ENCODE measurements at places on chromosomes 7 and 10.

GRCh38 chr10:66819691-66820090 lies 106.1 kb upstream of the LRRTM3 start:
- DNase-seq: no peak

- DNase-seq: no peak
These were observed 23.2 kb downstream of the ELMO1 start for GRCh38 chr7:37425498-37425897.

GRCh38 chr7:138632384-138632783 lies 68.8 kb downstream of the SVOPL start:
- DNase-seq: no peak

- no peak for DNase-seq
These were observed 54.9 kb upstream of the ELN start for GRCh38 chr7:73973091-73973490.

DNA sequence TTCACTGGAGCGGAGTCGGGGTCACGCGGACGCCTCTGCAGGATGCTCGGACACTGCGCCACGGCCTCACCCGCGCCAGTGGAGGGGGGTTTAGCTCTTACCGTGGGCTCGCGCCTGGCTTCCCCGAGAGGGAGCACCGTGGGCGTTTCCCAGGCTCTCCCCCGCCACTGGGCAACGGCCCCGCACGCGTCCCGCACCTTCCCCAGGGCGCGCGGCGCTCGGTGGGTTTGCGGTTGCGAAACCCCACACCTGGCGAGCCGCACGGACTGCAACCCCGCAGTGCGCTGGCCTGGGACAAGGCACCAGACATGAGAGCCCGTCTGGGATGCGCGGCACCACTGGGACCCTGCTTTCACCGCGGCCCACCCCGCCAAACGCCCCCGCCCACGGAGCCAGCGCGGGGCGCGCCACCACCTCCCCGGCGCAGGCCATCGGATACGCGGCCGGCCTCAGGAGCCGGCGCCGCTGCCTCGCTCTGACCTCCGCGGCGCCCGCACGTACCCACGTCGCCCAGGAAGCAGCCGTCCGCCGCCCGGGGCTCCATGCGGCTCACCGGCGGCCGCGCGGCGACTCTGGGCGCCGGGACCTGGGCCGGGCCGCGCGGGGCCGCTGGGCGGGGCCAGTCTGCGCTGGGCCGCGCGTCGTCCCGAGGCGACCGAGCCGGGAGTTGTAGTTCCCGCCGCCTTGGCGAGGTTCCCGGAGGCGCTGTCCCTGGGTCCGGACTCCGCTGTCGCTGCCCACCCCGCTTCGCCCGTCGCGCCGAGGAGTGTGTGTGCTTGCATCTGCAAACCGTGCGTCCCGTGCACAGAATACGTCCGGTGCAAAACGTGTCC lies at the start of gene ASB13:
Gene ASB13 (minus strand): TSS at position 588 of the 833 bp plus-strand sequence. CDS start 44 bp downstream, at position 544.
- no peak for DNase-seq

DNA sequence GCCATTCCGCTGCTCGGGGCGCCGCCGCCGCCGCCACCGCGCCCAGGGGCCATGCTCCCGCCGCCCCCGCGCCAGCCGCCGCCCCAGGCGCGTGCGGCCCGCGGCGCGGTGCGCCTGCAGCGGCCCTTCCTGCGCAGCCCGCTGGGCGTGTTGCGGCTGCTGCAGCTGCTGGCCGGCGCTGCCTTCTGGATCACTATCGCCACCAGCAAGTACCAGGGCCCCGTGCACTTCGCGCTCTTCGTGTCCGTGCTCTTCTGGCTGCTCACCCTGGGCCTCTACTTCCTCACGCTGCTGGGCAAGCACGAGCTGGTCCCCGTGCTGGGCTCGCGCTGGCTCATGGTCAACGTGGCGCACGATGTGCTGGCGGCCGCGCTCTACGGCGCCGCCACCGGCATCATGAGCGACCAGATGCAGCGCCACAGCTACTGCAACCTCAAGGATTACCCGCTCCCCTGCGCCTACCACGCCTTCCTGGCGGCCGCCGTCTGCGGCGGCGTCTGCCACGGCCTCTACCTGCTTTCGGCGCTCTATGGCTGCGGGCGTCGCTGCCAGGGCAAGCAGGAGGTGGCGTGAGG lies 383 bp downstream of the MARVELD1 start:
- peak; percentile 26 for DNase-seq

GRCh38 chr7:98125759-98126158 lies 19.1 kb downstream of the LMTK2 start:
- DNase-seq: no peak

DNA sequence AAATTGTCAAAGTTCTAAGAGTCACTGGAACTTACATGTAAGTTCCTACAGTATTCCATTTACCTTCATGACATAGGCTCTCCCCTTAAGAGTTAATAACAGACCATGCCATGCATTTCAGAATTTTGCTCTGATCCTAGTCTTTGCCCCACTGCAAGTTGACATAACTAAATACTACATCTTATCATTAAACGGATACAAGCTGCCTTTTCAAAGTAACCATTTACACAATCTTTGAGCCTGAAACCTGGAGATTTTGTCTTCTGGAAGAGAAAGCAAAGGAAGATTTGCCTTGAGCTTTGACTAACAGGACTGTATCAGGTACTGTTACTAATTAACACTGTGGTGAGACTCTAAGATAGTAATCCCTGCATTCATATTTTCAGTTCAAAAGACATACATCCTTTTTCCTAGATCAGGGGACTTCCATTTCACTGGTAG lies 9.3 kb upstream of the AKR1D1 start:
- DNase-seq: no peak

- DNase-seq: no peak
These were observed 57.6 kb downstream of the BICC1 start for GRCh38 chr10:58570307-58570723.

DNA sequence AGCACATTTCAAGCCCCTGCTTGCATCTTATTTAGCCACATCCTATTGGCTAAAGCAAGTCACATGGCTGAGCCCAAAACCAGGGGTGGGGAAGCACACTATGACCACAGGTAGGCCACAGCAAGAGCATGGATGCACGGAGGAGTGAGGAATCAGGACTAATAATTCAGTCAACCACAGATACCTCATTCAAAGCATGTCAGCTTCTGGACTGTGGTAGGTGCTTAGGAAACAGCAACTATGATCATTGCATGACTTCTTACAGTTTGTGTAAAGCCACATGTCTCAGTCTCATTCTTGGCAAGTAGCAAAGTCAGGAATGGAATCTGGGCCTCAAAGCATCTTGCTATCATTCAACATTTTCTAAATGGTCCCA lies 79.0 kb upstream of the EMX2 start:
- no peak for DNase-seq

DNA sequence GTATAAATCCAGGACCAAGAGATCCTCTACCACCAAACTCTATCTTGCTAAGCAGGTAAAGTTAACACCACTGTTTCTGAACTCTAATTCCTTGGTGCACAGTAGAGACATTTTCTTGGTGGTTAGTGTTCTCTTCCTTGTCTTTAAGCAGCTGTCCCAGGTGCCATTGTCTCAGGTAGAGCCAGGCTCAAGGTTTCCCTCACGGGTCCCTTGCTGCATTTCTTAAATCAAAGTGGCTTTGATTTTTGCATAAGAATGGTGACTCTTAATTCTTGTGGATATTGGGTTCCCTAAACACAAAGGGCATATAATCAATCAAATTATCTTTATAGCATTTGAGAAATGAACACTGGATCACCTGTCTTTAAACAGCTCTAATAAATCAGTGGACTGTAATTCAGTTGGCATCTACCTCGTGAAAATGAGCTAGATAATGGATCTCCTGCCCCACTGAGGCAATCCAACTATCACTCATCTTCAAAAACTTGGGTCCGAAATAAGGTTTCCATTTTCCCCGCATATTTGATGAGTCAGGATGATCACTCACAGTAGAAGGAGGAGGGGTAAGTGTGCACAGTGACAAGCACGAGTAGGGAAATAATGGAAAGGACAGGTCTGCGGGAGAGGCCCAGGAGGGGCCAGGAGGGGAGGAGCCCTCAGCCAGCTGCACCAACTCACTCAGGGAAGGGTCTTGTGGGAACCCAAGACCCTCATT lies 2.4 kb downstream of the ABCC2 start:
- no peak for DNase-seq

GRCh38 chr7:5838761-5839500 lies 41.7 kb upstream of the OCM start:
- DNase-seq: no peak

DNA sequence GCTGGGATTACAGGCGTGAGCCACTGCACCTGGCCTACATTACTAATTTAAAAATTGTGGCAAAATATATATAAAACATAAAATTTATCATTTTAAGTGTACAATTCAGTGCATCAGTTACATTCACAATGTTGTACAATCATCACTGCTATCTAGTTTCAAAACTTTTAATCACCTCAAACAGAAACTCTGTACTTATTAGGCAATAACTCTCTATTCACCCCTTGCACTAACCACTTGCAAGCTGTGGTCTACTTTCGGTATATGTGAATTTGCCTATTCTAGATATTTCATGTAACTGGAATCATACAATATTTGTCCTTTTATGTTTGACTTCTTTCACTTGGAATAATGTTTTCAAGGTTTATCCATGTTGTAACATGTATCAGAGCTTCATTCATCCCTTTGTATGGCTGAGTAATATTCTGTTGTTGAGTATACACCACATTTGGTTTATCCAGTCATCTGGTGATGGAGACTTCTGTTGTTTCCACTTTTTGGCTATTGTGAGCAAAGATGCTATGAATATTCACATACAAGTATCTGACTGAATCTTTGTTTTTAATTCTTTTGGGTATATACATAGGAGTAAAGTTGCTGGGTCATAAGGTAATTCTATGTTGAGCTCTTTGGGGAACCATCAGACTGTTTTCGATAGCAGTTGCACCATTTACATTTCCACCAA lies 14.3 kb upstream of the ELOVL3 start:
- no peak for DNase-seq

DNA sequence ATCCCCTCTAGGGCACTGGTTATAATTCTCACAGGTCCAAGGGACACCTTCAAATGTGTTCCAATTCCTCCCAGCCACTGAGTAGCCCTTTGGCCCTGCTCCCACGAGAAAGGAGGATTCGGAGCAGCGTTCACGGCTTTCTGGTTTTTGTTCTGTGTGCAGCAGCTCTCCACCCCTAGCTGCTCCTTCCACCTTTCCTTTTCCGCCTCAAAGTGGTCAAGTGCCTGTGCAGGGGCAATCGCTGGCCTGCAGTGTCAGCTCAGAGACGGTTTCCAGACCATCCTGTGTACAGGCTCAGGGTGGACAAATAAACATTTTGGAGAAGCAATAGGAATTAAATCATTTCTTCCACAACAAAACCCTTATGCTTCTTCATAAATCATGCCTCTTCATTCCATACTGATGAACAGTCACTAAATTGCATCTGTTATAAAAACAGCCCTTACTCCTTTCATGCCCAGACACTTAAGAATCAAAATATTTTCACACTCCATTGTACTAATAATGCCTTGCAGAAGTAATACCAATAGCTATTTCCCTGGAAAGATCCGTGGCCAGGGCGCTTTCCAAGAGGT lies 1.1 kb downstream of the KIAA1549 start:
- no peak for DNase-seq

DNA sequence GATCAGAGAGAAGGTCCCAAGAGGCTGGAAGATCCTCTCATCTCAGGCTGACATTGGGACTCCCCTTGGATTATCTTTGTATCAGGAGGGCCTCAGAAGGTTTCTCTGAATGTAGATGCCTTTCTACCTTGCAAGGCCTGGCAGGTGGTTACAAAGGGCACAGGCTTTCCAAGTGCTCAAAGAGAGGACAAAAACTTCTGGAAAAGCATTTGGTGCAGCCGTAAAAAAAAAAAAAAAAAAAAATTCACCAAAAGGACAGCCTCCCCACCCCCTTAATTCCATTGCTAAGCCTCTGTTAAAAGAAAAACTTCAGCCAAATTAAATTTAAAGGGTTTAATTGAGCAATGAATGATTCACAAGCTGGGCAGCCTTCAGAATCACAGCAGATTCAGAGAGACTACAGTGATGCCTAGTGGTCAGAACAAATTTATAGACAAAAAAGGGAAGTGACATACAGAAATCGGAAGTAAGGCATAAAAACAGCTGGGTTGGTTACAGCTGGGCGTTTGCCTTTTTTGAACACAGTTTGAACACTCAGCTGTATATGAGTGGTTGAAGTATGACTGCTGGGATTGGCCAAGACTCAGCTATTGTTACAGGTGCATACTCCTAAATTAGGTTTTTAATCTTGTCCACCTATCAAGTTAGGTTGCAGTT lies 42.5 kb upstream of the LRGUK start:
- no peak for DNase-seq

DNA sequence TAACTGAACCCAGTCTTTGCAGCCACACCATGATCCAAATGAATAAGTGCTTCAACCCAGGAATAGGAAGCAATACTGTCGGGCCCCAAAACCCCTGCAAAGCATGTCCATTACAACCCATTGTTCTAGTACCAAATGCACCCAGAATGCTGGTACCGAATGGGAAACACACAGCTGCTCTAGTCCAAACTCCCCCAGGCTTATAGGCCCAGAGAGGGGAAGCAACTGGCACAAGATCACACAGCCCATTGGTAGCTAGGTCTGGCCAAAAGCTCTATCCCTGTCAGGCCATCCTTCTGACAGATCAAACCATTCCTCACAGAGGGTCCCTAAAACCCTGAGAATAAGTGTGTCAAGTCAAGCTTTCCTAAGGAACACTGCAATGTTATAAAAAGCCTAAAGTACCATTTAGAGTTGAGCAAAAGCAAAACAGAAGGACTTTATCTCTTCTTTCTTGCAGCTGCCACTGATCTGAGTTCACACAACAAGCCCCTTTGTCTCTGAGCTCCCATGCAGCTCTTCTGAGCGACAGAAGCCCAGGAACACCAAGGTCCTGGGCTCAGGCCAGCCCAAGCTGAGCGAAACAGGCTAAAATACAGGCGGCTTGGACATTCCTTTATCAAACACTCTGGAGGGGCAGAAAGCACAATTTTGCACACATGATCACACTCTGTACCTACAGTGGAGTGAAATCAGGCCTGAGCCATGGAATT lies 116.7 kb downstream of the SGMS1 start:
- DNase-seq: no peak

DNA sequence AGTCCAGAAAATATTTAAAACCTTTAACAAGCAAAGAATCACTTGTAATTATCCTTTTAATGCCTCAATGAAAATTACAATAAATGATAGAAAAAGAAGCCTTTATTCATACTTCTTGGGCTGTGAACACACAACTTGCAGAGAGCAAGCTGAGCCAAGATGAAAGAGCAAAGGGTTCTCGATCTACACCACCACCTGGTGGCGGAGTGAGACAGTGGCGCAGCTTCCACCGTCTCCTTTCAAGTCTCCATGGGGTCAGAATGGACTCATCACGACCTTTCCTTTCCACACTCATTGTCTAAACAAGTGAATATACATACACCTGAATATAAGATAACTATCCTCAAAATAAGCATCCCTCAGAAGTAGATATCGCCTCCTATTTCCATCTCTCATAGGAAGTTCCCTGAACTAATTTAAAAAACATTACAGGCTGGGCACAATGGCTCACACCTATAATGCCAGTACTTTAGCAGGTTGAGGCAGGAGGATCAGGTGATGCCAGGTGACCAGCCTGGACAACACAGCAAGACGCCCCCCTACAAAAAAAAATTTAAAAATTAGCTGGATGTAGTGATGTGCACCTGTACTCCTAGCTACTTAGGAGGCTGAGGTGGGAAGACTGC lies 40.7 kb downstream of the ATE1 start:
- no peak for DNase-seq

All from stimulated activated CD4-positive, alpha-beta T cell treated with anti-CD3 and anti-CD28 coated beads, Interleukin-1b, Interleukin-23, amount 100 ng/mL, for 1 hour (primary cell).